Chondrocyte (in vitro differentiated cells): ENCODE measurements at places on chromosomes 7 and 10.

DNA sequence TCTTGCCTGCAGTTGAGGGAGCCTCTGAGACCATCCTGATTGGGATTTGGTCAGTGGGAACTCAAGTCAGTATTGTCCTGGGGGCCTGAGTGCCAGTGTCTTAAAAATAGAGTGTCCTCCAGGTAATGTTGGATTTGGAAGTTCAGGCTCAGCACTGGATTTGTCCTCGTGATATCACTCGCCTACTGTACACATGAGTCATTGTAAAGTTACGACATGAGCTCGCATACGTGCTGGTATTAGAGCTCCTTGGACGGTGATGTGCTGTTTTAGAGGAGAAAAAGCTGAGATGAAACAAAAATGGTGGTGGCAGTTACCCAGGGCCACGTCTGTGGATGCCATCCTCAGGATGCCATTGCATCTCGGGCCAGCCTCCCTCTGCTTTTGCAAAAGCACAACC, 78.2 kb downstream of the MGMT start:
- no peak for DNase-seq

DNA sequence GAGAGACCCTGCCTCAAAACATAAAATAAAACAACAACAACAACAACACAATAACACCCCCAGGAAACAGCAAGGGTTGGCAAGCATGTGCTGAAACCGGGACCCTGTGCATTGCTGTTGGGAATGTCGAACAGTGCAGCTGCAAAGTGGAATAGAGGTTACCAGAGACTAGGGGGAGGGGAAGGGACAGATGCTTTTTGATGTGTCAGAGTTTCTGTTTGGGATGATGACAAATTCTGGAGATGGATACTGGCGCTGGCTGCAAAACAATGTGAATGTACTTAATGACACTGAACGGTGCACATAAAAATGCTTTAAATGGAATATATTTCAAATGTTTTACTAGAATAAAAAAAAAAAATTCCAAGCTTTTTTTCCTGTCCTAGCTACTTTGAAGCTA, 241.8 kb downstream of the TEX36 start:
- no peak for DNase-seq

DNA sequence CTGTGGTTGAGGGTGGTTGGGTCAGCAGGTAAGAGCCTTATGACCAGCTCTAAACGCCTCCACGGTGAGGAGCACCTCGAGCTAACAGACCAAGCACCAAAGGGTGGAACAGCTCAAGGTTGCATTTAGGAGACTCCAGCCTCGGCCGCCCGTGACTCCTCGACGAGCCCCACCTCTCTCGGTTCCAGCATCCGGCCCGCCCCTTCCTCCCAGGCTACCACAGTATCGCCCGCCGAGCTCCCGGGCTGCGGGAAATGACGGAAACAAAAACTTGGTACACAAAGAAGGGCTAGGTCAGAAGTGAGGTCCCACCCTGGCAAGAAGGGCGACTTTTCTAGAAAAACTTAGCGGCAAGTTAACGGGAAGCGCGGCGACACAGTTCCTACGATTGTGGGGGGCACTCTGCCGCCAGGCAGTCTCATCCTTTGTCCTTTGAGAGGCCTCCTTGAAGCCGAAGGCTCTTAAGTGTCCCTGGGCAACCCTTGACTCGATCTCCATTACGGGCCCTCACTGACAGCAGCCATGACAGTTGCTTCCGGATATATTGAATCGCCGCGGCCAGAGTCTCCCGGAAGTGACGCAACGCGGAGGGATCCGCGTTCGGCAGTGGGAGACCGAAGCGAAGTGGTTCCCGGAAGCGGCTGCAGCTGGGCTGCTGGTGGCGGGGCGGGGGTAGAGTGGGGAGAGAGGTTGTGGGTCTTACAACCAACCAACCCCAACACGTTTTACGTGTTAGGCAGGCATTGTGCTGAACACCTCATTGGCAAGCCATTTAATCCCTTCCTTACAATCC, 40.2 kb upstream of the ZNF518A start:
- DNase-seq = no peak

DNA sequence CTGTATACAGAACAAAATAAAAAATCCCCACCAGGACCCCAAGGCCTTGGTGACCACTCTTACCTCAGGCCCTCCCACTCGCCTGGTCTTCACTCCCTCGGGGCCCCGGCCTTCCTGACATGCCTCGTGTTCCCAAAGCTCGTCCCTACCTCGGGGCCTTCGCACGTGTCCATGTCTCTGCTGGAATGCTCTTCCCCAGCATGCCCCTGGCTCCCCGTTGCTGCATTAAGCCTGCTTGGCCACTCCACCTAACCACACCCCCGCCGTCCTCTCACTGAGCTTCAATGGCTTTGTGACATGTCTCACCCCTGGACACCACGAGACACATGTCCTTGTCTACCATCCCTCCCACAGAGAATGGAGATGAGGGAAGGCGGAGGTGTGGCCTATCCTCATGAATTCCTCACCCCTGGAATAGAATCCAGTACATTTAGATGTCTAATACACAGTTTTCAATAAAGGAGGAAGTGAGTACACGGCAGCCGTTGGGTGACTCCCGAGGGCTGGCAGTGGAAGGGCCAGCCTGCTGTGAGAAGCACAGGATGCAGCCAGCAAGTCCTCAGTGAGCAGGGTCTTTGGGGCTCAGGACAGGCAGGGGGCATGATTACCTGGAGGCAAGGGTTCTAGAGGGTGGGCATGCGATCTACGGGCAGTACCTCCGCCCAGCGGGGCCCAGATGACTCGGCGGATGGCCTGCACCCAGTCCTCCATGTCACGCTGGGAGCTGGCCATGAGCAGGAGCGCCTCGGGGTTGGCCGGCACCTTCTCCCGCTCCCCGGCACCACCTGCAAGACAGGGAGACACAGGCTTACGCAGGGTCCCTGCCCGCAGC, 125.7 kb downstream of the ARHGAP22 start:
- no peak for DNase-seq

DNA sequence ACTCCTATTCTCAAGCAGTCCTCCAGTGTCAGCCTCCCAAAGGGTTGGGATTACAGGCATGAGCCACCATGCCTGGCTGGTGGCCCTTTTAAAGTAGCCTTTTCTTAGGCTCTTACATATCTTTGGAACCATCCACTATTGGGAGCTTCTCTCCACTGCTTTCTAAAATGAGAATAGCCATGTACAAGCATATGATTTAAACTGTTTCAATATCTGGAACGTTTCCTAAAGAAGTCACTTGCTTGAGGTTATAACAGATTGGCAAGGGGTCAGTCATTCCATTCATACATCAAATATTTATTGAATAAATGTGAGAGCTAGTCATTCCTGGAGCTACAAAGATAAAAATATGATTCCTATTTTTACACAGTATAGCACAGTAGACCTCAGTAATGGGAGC, 97.4 kb upstream of the LRGUK start:
- DNase-seq = no peak

- no peak for DNase-seq
Measured at GRCh38 chr10:72333112-72334015, 21.4 kb downstream of the DNAJB12 start.

GRCh38 chr10:2079603-2080078, 342.3 kb upstream of the ADARB2 start:
- no peak for DNase-seq

- DNase-seq = no peak
Measured at GRCh38 chr10:15504101-15504840, 133.2 kb upstream of the FAM171A1 start.

DNA sequence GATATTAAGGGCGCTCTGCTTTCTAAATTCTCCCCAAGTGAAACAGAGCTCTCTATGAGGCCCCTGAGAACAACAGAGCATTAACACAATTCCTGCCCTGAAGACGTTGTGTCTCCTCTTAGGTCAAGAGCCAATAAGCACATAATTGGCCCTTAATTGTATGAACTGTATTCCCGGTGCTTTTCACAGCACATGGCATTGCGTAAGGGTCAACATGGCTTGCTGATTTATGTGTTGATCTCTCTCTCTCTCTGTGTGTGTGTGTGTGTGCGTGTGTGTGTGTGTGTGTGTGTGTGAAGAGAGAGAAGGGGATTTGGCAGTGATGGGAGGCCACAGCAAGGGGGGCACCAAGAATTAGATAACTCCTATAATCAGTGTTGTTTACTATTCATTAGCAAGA, 40.5 kb downstream of the LYZL1 start:
- no peak for DNase-seq

- DNase-seq = no peak
Measured at GRCh38 chr7:91091631-91092030, 172.6 kb upstream of the FZD1 start.

- DNase-seq = no peak
Measured at GRCh38 chr10:28363376-28363775, 60.5 kb upstream of the MPP7 start.

- DNase-seq = peak; percentile 77
Measured at GRCh38 chr7:157587805-157588560, 251.2 kb downstream of the DNAJB6 start.

GRCh38 chr7:149819961-149820340, 18.2 kb upstream of the ZNF862 start:
- peak; percentile 59 for DNase-seq

DNA sequence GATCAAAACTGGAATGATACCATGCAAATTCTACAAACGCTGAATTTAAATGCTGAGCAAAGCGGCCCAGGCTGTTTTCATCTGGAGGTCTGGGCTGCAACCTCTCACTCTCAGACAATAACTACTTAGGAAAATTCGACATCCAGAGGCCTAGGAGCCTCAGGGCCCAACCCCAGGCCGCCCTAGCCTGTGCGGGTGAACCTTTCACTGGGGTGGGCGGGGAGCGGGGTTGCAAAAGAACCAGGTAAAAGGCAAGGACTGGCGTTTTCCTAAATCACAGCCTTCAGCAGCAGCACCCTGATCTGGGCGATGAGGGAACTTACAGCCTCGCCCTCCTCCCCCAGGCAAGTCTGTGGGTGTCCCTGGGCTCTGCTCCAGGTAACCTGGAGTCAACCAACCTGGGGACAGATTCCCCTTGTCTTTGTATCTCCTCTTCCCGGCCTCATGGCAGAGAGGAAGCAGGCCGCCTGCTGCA, 33.4 kb downstream of the CALML5 start:
- no peak for DNase-seq

DNA sequence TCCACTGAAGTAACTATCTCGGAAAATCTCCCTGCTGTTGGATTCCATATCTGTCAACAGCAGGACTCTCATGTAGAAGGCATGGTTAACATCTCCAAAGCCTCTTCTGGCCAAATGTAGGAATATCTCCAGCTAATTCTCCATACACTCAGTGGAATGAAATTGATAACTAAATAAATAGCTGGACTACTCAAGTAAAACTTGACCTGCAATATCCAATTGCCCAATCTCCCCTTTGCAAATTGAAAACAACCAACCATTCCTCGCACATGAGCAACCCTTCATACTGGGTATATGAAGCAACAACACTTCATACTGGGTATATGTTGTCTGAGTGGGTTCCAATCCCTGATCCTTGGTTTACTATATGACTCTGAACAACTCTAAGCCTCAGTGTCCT, 105.4 kb upstream of the KMT2E start:
- no peak for DNase-seq

DNA sequence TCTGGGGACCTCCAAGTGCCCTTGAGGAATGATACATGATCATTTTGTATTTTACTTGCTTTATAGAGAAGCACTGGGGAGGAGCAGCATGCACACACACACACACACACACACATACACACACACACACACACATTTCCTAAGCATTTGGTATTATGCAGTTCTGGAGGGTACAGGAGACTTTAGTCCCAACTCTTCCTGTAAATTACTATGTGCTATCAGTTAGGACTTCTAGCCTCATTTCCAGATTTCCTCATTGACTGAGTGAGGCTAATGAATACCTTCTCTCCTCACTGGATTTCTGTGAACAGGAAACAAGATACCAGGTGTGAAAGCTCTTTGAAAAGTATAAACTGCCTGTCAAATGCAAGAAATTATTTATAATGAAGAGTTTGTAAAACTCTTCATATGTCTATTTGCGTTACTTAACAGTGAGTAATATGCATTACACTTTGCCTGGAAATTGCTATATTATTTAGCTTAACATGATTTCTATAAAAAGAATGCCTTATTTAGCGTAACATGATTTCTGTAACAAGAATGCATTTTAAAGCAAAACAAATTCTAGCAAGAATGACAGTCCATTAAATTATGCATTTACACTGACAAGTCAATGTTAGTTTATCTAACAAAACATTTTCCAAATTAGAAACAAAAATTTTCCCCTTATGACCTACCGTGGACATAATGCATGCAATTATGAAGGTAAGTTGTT, 34.2 kb downstream of the ACTA2 start:
- no peak for DNase-seq

DNA sequence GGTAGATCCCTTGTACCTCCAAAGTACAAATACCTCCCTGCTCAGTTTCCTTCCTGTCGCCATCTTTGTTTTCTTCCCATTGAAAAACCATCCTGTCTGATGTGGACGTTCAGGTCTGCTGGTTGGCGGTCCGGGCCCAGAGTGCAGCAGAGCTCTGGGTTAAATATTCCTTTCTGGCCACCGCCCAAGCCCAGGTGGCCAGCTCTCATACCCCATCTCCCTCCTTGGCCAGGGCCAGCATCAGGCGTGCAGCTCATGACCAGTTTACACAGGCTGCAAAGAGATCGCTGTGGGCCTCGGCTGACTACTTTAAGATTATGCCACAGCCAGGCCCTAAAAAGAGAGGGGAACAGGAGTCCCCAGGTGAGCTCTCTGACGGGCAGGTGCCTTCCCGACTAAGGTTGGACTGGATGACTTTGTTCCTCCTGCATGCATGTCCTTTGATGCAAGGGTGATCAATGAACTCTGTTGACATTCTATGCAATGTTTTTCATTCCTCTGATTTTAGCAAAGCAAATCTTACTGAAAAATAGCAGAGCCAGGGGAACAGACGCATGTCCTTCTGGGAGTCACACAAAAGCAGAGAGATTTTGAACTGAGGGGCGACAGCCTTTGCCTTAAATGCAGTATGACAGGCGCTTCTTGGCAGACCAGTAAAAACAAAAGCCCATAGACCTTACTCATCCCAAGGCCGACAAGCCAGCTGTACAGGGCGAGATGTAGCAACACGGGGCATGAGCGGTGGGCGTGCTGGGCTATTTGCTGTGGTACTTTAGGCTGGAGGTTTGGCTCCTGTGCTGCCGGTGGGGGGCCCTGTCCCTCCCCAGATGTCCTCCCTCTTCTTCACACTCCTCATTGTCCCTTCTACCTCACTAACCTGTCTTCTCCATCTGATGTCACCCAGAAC, 33.3 kb upstream of the SH2B2 start:
- DNase-seq = no peak

DNA sequence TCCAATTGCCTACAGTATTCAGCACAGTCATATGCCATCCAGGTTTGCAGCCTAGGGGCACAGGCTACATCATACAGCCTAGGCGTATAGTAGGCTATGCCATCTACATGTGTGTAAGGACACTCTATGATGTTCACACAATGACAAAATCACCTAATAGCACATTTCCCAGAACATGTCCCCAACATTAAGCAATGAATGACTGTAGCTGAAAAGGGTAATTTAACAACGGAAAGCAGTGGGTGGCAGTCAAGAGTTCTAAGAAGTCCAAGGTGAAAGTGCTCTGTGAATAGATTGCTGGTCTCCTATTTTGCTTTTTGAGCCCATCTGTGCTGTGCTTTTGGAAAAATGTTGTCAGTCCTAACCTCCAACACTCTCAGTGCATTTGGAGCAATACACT, 162.6 kb downstream of the KLF6 start:
- no peak for DNase-seq
